ENCODE measurements at places on chromosomes 16 and 17.

DNA sequence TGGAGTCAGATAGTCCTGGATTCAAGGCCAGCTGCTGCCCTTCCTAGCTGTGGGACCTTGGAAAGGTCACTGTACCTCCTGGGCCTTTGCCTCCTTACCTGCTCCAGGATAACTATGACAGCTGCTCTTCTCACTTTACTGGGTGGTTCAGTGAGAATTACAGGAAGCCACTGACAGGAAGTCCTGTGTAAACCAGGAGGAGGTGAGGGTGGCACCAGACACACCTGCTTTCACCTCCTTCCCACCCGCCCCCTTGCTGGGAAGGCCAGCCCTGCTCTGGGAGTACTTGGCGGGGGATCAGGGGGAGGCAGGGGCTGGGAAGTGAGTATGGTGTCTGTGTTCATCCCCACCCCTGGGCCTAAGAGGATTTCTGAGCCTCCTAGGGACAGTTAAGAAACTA is 42.6 kb downstream of the CPNE2 start:
- no peak for DNase-seq

- DNase-seq = no peak
These were observed 18.1 kb downstream of the SPATA32 start for GRCh38 chr17:45243750-45244149.

- DNase-seq = no peak
These were observed 9.4 kb downstream of the PPY start for GRCh38 chr17:43932923-43933322.

DNA sequence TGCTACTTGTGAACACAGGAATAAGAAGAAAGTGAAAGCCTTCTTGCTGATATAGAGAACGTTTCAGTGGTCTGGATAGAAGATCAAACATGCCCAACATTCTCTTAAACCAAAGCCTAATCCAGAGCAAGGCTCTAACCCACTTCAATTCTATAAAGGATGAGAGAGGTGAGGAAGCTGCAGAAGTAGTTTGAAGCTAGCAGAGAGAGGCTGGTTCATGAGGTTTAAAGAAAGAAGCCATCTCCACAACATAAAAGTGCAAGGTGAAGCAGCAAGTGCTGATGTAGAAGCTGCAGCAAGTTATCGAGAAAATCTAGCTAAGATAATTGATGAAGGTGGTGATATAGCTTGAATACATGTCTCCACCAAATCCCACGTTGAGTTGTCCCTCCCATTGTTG is 383.3 kb upstream of the ASIC2 start:
- DNase-seq = no peak

DNA sequence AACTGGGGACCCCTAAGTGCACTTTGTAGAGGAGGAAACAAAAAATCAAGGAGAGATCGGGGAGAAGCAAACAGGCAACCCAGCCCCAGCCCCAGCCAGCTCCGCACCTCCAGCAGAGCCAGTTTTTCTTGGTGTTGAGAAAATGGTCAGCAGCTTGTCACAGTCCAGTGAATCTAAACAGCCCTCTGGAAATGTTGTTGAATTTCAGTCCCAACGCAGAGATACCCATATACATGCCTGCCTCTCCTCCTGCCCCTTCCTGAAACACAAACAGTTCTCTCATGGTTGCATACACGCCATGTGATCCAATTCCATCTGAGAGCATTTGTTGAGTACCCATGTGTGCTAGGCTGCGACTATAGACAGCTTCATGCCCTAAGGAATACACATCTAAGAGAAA is 42.4 kb upstream of the LHX1 start:
- no peak for DNase-seq

DNA sequence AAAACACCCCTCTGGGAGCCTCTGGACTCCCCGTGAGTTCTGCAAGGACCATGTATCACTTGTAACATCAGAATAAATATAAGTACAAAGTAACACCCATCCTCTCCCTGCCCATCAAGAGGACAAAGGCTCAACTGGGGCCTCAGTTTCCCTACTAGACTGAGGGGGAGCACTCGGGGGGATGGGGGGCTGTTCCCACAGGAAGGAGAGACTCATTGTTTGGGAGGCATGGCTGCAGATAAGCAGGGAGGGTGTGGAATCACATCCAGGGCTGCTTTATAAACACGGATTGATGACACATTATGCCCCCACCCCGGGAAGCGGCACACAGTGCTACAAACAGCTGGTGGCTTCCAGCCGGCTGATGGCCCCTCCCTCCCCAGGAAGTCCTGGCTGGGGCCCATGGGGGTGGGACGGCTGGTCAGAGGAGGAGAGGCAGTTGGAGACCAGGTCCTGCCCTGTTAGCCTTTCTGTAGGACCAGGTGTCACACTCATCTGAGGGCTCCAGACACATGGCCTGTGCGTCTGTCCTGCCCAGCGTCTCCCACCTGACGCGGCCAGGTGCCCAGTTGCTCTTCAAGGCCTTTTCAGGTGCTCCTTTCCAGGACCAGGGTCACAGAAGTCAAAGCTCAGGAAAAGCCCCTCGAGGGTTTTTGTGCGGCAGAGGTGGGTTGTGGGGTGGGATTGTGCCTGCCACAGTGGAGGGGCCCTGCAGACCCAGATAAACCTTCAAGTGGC is 1.3 kb upstream of the MPG start:
- no peak for DNase-seq

DNA sequence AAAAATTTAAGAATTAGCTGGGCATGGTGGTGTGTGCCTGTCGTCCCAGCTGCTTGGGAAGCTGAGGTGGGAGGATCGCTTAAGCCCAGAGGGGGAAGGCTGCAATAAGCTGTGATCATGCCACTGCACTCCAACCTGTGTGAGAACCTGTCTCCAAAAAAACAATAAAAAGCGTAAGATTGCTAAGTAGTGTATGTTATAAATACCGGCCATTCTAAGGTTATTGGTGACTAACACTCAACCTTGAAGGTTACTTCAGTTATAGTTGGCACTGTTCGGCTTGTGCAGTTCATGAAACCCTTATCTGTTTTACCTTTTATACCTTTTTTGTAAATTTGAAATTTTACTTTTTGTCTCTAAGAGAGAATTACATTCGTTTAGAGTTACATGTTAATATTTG is 44.0 kb downstream of the PAFAH1B1 start:
- no peak for DNase-seq

GRCh38 chr17:44948315-44948795 is 782 bp upstream of the KIF18B start:
- DNase-seq = no peak

DNA sequence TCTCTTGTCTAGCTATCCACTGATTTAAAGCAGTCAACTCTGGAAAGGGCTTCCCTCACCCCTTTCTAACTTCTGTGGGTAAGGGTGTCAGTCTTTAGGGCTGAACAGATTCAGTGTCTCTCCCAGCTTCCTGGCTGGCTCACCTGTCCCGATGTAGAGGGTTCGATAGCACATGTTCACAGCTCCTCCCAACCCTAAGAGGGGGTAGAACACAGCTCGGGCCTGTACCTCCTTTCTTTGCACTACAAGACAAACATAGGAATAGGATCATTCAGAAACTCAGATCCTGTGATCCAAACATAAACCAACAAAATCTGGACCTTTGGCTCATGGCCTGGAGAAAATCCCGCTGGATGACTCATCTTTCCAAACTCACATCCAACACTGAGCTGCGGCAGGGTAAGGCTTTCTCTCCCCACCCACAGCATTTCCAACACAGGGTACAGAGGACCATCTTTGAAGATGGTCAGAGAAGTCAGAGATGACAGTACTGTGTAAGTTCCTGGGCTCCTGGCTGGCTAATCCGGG is 5.8 kb upstream of the DHRS13 start:
- DNase-seq = no peak

DNA sequence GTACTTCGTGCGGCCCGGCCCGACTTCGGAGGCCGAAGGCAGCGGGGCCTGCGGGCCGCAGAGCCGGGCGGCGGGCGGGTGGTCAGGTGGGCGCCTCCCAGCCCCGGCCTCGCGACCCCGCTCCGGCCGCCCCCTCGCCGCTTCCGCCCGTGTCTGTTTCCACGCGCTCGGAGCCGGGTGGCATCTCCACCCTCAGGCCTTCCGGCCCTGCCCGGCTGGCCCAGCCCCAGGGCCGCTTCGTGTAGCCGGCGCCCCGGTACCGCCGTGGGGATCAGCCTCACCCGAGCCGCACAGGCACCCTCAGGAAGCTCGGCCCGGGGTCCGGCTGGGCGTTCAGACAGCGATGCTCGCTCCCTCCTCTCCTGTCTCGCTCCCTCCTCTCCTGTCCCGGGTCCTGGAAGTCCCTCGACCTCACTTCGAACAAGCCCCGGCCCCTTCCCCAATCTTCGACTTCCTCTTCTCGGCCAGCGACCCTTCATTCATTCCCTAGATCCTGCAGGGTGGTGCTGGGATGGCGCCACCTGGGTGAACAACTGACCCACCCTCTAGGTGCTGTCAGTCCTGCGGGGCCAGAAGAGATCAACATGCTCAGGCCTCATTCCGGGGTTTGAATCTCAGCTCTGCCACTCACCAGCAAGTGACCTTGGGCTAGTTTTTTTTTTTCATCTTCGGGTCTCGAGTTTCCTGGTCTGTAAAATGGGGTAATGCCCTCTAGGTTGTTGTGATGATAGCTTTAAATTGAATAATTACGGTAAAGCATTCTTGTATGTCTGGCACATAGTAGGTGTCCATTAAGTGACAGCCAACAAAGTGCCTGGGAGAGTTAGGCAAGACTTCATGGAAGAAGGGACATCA is 610 bp downstream of the VPS4A start:
- DNase-seq = no peak

DNA sequence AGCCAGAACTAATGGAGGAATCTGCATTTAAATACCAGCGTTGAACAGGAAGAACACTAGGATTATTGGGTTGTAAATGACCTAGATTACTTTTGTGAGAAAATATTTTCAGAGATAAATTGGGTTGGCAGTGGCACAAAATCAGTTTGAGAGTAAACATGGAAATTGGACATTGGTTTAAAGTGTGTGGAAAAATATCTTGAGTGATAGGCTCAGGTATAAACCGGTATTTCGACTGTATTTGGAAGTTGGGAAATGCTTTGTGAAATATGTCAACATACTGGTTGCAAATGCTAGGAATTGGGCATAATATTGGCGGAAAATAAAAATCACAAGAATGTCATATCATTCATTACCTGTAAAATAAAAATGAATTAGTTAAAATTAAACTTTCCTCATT is 15.1 kb downstream of the PRKAR1A start:
- no peak for DNase-seq

DNA sequence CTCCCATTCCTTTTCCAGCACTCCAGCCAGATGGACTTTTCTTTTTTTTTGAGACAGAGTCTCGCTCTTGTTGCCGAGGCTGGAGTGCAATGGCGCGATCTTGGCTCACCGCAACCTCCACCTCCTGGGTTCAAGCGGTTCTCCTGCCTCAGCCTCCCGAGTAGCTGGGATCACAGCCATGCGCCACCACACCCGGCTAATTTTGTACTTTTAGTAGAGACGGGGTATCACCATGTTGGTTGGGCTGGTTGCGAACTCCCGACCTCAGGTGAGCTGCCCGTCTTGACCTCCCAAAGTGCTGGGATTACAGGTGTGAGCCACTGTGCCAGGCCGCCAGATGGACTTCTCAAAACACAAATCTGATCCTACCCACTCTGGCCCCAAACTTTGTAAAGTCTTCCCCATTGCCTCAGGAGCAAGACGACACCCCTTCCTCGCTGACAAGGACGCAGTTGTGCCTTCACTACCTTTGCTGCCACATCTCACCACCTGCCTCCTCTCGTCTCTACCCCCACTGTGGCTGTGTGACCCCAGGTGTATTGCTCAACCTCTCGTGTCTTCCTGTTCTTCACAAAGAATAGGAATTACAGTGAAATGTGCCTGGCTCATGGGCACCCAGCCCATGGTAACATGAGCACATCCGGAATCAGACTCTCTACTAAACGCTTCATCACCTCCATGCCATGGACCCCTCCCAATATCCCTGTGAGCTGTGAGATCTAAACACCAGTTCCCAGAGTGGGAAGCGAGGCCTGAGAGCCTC is 3.7 kb upstream of the BANP start:
- DNase-seq = no peak
